ENCODE measurements at places on chromosomes 1 and 21. TPM values are rescaled to one million over a fixed set of nuclear protein-coding genes. Genes with fewer than 3 reads are reported as not detected.

Gene CRTC2
- total RNA-seq = 30.9 TPM

Gene HSPB7
- 160 TPM for total RNA-seq

Gene FCGR3B
- not detected for total RNA-seq

Gene PPM1J
- total RNA-seq = 0.59 TPM

Gene PDPN
- 1.3 TPM for total RNA-seq

Gene PAX7
- total RNA-seq = not detected

Gene TFF3
- total RNA-seq = not detected

Gene ADORA1
- 0.24 TPM for total RNA-seq

Gene GPA33
- not detected for total RNA-seq

GRCh38 chr1:42109600-42109999, 43.6 kb upstream of the GUCA2B start:
- no peaks in the 10 kb centered on the region for H3K36me3 ChIP-seq
- peaks cover 4% of the 10 kb centered on the region for H3K4me1 ChIP-seq
- peaks cover 16% of the 10 kb centered on the region for H3K27me3 ChIP-seq
- H3K4me3 ChIP-seq = no peak overlapping the region
- no peak overlapping the region for H3K27ac ChIP-seq

DNA sequence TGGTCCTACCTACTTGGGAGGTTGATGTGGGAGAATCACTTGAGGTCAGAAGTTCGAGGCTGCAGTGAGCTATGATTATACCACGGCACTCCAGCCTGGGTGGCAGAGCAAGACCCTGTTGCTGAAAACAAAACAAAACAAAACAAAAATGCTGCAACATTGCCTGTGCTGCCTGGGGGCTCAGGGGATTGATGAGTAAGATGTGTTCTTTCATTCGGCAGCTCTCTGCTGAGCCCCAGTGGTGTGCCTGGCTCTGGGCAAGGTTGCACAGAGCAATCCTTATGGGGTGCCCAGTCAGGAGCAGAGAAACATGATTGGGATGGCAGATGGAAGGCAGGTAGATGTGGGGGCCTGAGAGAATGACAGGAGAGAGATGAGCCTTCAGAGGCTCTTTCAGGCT, 28.6 kb upstream of the KDM4A start:
- H3K4me3 ChIP-seq = no peak overlapping the region
- H3K27ac ChIP-seq = no peak overlapping the region
- DNase-seq = no peak
- no peaks in the 10 kb centered on the region for H3K27me3 ChIP-seq
- H3K36me3 ChIP-seq = peaks cover 18% of the 10 kb centered on the region
- peaks cover 9% of the 10 kb centered on the region for H3K4me1 ChIP-seq

GRCh38 chr1:59973719-59974118, 47.1 kb upstream of the CYP2J2 start:
- H3K27me3 ChIP-seq = no peaks in the 10 kb centered on the region
- DNase-seq = no peak
- H3K36me3 ChIP-seq = no peaks in the 10 kb centered on the region
- H3K4me3 ChIP-seq = no peak overlapping the region
- peaks cover 21% of the 10 kb centered on the region for H3K4me1 ChIP-seq

GRCh38 chr1:178278916-178279686, 185.2 kb downstream of the RASAL2 start:
- H3K27ac ChIP-seq = peak overlapping the region; percentile 1
- H3K36me3 ChIP-seq = no peaks in the 10 kb centered on the region
- H3K27me3 ChIP-seq = no peaks in the 10 kb centered on the region
- no peak for DNase-seq

- H3K27ac ChIP-seq = no peak overlapping the region
- no peak for DNase-seq
- H3K4me1 ChIP-seq = peaks cover 11% of the 10 kb centered on the region
- H3K27me3 ChIP-seq = peaks cover 5% of the 10 kb centered on the region
These were observed 26.4 kb downstream of the RRAGC start for GRCh38 chr1:38833146-38833545.

DNA sequence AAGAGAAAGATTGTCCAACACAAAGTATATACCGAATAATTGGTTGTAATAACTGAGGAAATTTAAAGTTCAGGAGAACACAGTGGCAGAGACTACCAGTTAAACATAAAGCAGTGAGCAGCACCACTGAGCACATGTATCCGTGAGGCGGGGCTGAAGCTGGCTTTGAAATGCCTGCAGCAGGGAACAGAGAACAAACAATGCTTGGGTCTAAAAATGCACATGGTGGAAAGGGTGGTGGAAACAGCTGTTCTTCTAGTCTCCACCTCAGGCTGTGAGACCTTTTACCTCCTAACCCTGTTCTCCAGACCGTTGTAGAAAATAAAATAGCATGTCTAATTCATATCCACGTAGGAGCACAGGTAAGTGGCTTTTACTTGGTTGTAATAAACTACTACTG, 7.7 kb upstream of the GNG4 start:
- DNase-seq = no peak
- no peaks in the 10 kb centered on the region for H3K4me1 ChIP-seq
- H3K27me3 ChIP-seq = peaks cover 13% of the 10 kb centered on the region
- H3K27ac ChIP-seq = no peak overlapping the region

DNA sequence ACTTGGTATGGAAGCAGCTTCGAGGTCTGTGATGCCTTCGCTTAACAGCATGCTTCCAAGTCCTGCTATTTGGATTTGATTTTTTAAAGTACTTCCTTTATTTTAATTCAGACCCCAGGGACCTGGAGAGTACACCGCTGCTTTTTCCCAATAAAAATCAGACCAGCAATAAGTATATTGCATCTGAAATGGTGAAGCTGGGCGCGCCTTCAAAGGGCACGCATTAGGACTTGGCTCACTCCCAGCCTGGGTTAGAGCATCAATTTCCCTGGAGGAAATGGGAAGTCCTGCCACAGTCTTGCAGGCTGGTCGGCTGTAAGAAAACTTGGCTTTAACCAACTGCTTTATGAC, 325.1 kb downstream of the RRAGC start:
- H3K27me3 ChIP-seq = no peaks in the 10 kb centered on the region
- DNase-seq = no peak
- no peak overlapping the region for H3K4me3 ChIP-seq
- H3K27ac ChIP-seq = no peak overlapping the region

GRCh38 chr1:185869590-185869989, 135.4 kb downstream of the HMCN1 start:
- no peaks in the 10 kb centered on the region for H3K27me3 ChIP-seq
- peak overlapping the region; percentile 22 for H3K27ac ChIP-seq
- no peak for DNase-seq
- H3K4me3 ChIP-seq = no peak overlapping the region

DNA sequence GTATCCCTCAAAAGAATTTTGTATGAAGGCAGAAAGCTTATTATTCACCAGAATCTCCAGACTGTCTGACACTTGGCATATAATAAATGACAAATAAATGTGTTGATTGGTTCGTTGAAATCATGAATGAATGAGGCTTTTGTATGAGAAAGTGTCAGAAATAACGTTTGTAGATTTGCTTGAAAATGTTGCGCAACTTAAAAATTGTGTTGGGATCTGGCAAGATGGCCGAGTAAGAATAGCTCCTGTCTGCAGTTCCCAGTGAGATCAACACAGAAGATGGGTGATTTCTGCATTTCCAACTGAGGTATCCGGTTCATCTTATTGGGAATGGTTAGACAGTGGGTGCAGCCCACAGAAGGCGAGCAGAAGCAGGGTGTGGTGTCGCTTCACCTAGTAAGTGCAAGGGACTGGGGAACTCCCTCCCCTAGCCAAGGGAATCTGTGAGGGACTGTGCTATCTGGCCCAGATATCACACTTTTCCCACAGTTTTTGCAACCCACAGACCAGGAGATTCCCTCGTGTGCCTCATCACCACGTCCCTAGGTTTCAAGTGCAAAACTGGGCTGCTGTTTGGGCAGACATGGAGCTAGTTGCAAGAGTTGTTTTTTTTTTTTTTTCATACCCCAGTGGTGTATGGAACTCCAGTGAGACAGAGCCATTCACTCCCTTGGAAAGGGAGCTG, 759.0 kb downstream of the LTN1 start:
- peaks cover 6% of the 10 kb centered on the region for H3K4me1 ChIP-seq
- H3K27ac ChIP-seq = no peak overlapping the region
- H3K36me3 ChIP-seq = no peaks in the 10 kb centered on the region
- H3K4me3 ChIP-seq = no peak overlapping the region

GRCh38 chr1:152640351-152640750, 17.4 kb upstream of the LCE3A start:
- no peak overlapping the region for H3K27ac ChIP-seq
- no peaks in the 10 kb centered on the region for H3K4me1 ChIP-seq
- no peaks in the 10 kb centered on the region for H3K27me3 ChIP-seq

DNA sequence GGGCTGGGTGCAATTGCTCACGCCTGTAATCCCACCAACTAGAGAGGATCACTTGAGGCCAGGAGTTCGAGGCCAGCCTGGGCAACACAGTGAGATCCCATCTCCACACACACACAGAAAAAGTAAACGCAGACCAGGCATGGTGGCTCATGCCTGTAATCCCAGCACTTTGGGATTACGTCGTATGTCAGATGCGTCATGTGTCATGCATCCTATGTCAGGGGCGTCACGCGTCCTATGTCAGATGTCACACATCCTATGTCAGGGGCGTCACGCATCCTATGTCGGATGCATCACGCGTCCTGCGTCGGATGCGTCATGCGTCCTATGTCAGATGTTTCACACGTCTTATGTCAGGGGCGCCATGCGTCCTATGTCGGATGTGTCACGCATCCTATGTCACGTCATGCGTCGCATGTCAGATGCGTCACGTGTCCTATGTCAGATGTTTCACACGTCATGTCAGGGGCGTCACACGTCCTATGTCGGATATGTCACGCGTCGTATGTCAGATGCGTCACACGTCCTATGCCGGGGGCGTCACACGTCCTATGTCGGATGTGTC, 1.5 kb downstream of the MRAP start:
- H3K27me3 ChIP-seq = no peaks in the 10 kb centered on the region
- no peak overlapping the region for H3K27ac ChIP-seq
- H3K4me1 ChIP-seq = no peaks in the 10 kb centered on the region
- no peak for DNase-seq
- H3K36me3 ChIP-seq = peaks cover 7% of the 10 kb centered on the region
- no peak overlapping the region for H3K4me3 ChIP-seq

DNA sequence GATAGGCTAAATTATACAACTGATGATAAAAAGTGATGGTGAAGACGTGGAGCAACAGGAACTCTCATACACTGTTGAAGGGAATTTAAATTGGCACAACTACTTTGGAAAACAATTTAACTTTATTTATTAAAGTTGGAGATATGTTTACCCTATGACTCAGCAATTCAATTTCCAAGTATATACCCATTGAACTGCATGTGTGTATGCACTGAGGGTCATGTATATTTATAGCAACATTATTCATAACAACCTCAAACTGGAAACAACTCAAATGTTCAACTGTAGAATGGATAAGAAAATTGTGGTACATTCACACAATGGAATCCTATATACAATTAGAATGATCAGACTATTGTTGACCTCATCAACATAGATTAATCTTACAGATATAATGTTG, 16.5 kb upstream of the BCAS2 start:
- H3K4me1 ChIP-seq = peaks cover 4% of the 10 kb centered on the region
- no peak for DNase-seq
- no peak overlapping the region for H3K4me3 ChIP-seq

DNA sequence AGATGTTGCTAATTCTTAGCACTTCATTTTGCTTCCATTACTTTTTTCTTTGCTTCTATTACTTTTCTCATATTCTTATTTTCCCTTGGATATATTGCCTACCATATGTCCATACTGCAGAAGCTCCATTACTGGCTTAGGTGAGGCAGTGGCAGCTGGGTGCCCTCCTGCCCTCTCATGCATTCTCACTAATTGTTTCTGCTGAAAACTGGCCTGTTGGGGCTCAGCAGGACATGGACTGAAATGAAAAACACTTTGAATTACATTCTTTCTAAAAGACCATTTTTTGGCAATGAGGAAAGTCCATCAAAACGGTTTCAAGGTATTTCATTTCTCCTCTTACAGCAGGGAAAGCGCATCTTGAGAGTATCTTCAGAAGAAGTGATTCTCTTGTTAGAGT, 122.9 kb downstream of the MAST2 start:
- H3K27me3 ChIP-seq = no peaks in the 10 kb centered on the region
- H3K27ac ChIP-seq = no peak overlapping the region

GRCh38 chr1:182304218-182304617, 87.4 kb downstream of the GLUL start:
- H3K36me3 ChIP-seq = no peaks in the 10 kb centered on the region
- peaks cover 6% of the 10 kb centered on the region for H3K4me1 ChIP-seq
- H3K4me3 ChIP-seq = no peak overlapping the region
- DNase-seq = no peak
- peaks cover 5% of the 10 kb centered on the region for H3K27me3 ChIP-seq

DNA sequence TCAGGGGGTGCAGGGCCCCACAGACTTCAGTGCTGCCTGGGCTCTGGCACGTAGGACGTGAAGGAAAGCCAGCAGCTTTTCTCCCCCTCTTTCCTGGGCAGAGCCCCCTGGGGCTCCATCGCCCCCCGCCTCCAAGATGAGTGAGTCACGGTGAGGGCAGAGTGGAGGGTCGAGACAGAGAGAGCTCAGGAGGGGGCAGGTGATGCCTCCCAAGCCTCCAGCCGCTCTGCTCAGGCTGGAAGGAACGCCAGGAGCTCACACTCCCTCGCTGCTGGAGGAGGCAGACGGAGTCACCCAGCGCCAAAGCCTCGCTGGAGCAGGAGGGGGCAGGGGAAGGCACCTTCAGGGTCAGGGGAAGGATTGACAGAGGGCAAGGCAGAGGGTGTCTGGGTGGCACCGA, 119.5 kb downstream of the CASZ1 start:
- no peak overlapping the region for H3K27ac ChIP-seq
- no peaks in the 10 kb centered on the region for H3K36me3 ChIP-seq
- peaks cover 5% of the 10 kb centered on the region for H3K4me1 ChIP-seq

DNA sequence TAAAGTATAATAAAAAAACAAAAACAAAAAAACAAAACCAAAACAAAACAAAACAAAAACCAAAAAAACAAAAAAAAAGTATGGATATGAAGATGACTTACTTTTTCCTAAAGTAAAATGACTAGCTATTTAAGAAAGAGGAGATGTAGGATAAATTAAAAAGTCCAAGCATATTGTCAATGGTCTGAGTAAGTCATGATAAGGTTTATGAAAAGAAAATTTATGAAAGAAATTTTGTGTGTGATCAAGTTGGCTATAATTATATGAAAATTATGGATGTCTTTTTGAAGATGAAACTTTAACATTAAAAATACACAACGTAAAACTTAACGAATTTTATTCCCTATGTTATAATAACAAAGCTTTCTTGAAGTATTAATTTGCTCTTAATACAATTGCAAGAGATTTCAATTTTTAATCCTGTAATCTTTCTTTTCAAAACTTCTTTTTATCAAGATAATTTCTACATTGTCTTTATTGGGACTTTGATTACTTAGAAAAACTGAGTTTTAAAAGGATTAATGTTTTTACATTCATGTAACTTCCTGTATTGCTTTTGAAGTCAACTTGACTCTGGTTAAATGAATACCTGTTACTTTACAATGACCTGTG, 200.9 kb upstream of the IVNS1ABP start:
- no peaks in the 10 kb centered on the region for H3K27me3 ChIP-seq
- no peak overlapping the region for H3K4me3 ChIP-seq
- no peak for DNase-seq
- peaks cover 29% of the 10 kb centered on the region for H3K4me1 ChIP-seq
- H3K36me3 ChIP-seq = peaks cover 7% of the 10 kb centered on the region

GRCh38 chr1:150973836-150974579, 627 bp downstream of the CERS2 start:
- H3K27ac ChIP-seq = peak overlapping the region; percentile 93
- no peaks in the 10 kb centered on the region for H3K27me3 ChIP-seq
- H3K4me1 ChIP-seq = peaks cover 60% of the 10 kb centered on the region

- H3K27me3 ChIP-seq = peaks cover 9% of the 10 kb centered on the region
- no peaks in the 10 kb centered on the region for H3K4me1 ChIP-seq
- DNase-seq = no peak
These were observed 278.9 kb downstream of the NPHP4 start for GRCh38 chr1:5713101-5714010.
